ENCODE measurements at places on chromosomes 4 and X. TPM values are rescaled to one million over a fixed set of nuclear protein-coding genes. Genes with fewer than 3 reads are reported as not detected.

DNA sequence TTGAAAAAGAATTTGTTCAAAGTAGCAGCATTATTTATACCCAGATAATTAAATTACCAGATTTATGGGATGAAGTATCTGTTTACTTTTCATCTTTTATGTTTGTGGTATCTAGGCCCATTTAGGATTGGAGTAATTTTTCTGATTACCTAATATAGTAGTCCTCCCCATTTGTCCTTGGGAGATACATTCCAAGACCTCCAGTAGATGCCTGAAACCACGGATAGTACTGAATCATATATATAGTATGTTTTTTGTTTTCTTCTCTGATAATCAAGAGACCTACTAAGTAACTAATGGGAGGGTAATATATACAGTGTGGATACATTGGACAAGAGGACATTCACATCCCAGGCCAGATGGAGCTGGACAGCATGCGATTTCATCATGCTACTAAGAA is 30.7 kb upstream of the PTPN13 start:
- no peak for DNase-seq

- DNase-seq = no peak
Observed at GRCh38 chr4:17766826-17767458, 14.5 kb downstream of the FAM184B start.

- no peak for DNase-seq
Observed at GRCh38 chr4:38099020-38099600, 138.9 kb downstream of the PTTG2 start.

Gene XPNPEP2
- total RNA-seq = 3.5 TPM

Gene H2BW2
- total RNA-seq = not detected

GRCh38 chrX:17036171-17036961 is 89.9 kb downstream of the REPS2 start:
- DNase-seq = no peak

GRCh38 chrX:139126493-139126892 is 404.0 kb upstream of the F9 start:
- no peak for DNase-seq

Gene AMBN
- 0.14 TPM for total RNA-seq

GRCh38 chr4:81412946-81413495 is 58.7 kb downstream of the RASGEF1B start:
- DNase-seq = no peak

DNA sequence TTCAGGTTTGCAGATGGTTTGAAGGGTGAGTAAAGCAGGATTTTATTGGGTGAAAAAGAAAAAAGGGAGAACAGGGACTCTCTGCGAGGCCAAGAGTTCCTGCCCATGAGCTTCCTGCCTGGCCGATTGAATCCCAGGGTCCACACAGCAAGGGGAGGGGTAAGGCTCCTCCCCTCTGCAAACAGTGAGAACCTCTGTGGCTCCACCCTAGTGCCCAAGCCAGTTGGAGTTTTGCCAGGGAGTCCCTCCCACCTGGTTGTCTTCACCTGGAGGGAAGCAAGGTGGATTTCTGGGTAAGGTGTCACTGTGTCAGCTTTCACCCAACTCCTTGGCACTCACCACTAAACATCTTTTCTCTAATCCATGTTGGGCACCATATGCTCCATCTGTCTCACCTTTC is 70.9 kb downstream of the PDHA2 start:
- no peak for DNase-seq
